ENCODE measurements at places on chromosomes 3 and 15.

DNA sequence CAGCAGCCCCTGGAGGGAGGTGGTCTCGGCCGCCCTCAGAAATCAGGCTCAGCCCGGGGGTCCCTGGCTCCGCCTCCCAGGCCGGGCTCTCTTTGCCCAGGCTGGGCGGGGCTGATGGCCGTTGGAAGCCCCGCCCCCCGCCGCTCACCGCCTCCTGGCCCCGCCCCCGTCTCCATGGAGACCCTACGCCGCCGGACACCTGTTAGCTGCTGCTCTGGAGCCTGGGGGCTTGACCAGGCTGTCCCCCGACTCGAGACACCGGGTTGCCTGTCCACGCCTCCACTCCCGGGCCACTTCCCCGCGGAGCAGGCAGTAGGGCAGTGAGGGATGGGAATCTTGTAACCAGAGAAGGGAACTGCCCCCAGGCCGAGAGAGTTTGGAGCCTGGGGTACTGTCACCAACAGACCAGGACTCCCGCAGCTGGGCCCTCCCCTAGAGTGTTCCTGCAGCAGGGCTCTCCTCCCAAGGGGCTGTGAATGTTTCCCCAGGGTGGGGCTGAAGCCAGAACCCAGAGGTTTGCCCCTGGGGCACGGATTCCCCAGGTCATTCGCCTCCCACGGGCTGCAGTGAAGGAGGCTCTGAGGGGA lies 27.8 kb upstream of the RPL32 start:
- no peak for DNase-seq

DNA sequence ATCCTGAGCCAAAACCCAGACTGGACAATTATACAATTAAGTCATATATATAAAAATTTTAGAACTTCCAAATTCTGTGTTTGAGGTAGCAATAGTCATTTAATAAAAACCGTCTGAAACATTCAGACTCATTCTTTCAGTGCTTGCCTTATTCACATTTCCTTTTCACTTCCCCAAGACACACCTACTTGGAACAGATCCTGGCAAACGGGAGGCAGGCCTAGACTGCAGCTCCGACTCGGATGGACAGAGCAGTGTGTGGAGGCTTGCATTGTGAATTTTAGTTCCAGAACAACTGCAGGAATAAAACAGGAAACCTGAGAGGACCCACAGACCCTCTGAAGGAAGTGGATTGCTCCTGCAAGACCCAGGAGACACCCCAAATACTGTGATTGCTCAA lies 341.4 kb downstream of the CNTN3 start:
- DNase-seq: no peak

GRCh38 chr3:161395115-161396012 lies 24.0 kb upstream of the SPTSSB start:
- no peak for DNase-seq

- DNase-seq: no peak
These were observed 160.1 kb downstream of the FBLN2 start for GRCh38 chr3:13708871-13709595.

GRCh38 chr3:52892625-52893311 lies 4.6 kb downstream of the STIMATE start:
- DNase-seq: no peak

DNA sequence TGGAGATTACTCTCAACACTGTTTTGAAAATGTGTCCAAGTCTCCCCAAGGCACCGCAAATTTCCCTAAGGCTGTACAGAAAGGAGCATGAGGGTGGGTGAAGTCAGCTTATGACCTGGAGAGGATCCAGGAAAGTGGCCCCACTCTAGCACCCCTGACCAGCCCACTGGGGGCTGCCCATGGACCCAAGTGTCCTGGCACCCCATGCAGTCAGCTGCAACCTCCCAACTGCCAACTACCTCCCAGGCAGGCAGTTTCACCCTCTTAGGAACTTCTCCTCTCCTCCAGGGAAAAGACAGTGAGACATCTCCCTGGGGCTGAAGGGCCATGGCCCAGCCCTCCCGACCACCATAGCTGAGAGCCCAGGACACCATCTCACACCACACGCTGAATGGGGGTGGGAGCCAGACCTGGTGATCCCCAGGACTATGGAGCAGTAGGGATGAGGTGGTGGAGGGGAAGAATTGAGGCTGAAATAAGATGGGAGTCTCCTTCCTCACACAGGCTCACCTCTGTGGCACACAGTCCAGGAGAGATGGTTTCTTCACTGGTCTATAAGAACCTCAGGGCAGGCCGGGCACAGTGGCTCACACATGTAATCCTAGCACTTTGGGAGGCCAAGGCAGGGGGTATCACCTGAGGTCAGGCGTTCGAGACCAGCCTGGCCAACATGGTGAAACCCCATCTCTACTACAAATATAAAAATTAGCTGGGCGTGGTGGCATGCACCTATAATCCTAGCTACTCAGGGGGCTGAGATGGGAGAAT lies 104.4 kb downstream of the DAPK2 start:
- DNase-seq: no peak

DNA sequence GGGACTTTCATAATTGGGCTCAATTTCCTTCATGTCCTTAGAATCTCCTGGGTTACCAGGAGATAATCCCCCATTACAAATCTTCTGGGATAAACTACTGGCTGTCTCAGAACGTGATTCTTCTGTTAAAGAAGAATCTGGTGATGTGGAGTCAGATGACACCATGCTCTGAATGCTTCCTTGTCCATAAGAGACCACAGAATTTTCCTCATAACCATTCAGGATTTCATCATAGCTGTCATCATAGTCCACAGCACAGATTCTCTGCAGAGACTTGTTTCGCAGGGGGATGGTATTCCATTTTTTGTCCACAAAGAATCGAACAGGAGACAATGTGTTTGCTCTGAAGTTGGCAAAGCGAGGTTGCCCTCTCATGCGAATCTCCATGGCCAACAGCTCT lies 109.8 kb upstream of the TSPAN3 start:
- DNase-seq: no peak

- no peak for DNase-seq
These were observed at the start of gene FAM107A for GRCh38 chr3:58577269-58577821. Gene FAM107A (minus strand): TSS chr3:58577391. CDS start chr3:58569860, 7,531 bp downstream.

- no peak for DNase-seq
These were observed 790.7 kb downstream of the ROBO1 start for GRCh38 chr3:78977073-78977472.

- DNase-seq: peak; percentile 76
These were observed 49.7 kb downstream of the SLC6A6 start for GRCh38 chr3:14451844-14452739.

GRCh38 chr15:48176112-48176511 lies 2.0 kb downstream of the MYEF2 start:
- no peak for DNase-seq

DNA sequence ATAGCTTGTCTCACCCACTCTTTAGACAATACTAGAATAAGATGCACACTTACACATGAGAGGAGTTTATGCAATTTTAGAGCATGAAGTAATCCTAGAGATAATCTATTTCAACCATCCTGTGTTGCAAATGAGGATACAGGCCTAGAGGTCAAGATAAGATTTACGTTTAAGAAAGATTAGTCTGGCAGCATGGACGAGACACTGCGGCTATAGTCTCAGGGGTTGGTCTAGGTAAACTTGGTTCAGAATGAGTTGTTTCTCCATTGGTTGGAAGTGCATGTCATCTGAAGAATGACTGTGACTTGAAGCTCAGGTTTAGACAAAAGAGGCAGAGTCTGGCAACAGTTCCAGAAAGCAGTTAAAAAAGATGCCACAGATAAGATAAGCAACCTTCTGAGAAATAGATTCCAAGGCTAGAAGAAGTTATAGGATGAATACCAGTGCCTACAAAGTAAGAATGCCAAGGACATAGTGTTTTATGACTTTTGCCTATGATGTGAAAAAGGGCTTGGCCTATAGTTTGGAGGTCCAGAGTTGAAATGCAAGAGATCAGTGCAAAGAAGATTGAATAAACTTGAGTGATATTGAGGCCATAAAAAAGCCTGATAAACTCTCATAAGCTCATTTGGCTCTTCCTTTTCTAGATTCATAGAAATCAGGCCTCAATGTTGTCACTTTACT lies 631.0 kb downstream of the SQOR start:
- no peak for DNase-seq

- no peak for DNase-seq
These were observed 1.9 kb downstream of the TOPBP1 start for GRCh38 chr3:133659806-133660205.

- no peak for DNase-seq
These were observed 52.8 kb downstream of the IL12A start for GRCh38 chr3:160041465-160041864.

GRCh38 chr3:112425858-112426750 lies 73.2 kb downstream of the BTLA start:
- no peak for DNase-seq

DNA sequence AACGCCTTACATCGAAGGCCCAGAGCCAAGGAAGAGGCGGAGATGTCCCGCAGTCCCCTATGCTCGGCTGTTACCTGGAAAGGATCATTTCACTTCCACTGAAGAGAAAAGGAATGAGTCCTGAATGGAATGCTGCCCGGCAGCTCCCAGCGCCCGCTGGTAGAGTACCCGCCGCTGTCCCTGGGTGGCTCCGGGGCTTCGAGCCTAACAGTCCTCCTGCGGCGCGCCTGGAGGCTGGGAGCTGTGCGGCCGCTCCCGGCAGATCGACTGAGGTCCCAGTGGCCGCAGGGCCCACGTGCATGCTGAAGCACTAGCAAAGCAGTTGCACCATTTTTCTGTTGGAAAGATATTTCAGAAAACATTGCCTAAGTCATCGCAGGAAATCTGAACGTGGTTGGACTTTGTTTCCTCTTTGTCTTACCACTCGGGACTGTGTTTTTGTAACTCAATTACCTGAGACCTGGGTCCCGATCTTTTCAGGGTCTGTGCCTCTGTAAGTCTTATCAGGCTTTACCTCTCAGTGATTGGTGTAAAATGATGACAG lies 984 bp downstream of the RNU6-1 start:
- DNase-seq: peak; percentile 56

DNA sequence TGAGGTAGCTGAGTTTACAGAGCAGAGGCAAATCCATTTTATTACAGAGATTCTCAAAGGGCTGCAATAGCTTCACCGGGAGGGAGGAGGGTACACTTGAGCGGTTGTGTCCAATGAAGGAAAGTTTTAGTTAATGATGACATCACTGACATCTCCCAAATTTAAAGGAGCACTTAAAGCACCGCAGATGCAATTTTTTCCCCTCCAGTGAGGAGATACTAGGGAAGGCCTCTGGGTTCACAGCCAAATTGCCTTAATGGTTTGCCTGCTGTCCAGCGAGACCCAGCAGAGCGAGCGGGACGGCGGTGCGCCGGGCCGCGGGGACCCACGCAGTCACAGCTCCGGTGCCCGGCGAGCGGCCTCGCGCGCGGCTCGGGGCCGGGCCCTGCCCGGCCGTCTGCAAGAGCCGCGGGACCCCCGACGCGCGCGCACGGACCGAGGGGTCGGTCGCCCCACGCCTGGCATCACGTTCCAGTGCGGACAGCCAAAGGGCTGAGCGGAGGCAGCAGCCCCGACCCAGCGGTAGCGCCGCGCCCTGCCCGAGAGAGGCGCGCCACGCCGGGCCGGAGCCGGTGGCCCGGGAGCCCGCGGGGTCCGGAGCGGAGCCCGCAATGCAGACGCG lies 160.5 kb upstream of the CHRNA7 start:
- no peak for DNase-seq

- DNase-seq: no peak
These were observed 9.0 kb downstream of the UBXN7 start for GRCh38 chr3:196423044-196423781.
